Astrocyte of the spinal cord (primary cell): ENCODE measurements at places on chromosomes 5 and 9.
A peak's percentile ranks its signal among the peaks of the same experiment; 100 is the strongest.

- DNase-seq: no peak
Observed at GRCh38 chr9:18611971-18612370, 138.0 kb downstream of the ADAMTSL1 start.

- no peak for DNase-seq
Observed at GRCh38 chr5:167271511-167271910, 1019.9 kb upstream of the WWC1 start.

DNA sequence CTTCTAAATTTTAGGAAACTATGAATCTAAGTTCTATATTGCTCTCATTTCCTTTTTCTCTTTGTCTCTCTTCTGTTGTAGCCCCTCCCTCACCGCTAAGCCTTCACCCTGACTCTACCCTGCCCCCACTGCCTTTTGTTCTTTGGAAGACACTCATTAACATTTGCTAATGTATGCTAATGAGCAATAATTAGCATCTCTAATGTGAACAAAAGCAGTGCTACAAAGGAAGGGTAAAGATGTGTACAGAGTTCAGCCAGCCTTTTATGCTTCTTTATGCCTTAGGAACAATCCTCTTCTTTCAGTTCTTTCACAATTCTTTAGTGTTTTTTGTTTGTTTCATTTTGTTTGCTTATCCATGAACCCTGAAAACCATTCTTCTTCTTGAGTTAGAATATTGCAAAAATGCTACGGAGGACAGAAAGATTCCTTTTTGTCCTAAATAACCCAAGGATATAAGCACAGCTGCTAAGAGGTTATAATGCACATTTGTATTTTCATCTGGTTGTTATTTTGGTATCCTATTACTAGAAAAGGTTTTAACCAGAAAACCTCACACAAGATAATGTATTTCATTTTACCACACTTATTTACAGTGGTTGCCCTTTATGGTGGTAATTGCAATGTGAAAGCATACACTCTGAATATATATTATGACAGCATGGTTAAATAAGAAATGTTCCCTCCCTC is 159.3 kb downstream of the TMC1 start:
- no peak for DNase-seq

DNA sequence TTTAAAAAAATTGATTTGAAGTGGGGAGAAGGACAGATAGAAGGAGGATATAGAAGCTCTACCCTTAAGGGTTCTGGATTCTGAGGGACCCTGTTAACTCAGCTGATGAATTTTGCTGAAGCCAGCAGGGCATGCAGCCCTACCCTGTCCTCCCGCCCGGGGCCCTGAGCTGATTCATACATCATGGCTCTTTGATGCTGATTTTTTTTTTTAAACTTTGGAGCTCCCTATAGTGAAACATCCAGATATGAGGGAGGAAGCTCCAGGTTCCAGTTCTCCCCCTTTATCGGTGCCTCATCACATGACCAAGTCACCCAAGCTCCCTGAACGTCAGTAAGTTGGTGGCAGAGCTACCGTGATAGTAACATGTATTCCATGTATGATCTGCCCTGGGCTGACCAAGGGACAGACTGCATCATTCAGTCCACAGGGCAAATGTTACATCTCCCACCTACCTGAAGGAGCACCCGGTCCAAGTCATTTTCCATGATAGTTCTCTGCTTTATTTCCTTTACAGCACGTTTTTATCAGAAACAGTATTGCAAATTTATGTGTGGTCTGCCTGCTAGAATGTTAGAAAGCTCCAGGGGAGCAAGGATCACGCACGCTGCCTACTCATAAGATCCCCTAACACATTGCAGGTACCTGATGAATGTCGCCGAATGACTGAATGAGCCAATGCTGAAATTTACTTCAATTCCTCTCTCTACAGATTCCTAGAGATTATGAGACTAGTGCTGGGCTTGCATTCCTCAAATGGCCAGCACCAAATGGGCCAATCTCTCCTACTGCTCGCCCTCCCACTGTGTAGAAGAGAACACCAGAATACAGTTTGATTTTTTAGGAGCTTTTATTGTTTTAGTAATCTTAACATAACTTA is 25.9 kb downstream of the SPARC start:
- DNase-seq: peak; percentile 71

DNA sequence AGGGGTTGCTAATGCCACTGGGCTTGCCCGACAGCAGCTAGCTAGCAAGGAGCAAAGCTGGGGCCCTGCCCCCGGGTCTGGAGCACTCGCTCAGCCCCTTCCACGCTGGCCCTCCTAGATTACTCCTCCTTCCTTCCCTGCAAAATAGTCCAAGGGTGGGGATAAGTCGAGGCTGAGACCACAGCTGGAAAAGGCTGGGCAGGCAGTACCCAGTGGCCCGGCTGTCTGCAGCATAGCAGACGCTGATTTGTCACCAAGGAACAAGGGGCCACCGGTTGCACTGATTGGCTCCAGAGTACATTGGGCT is 73.9 kb downstream of the ADAMTS2 start:
- no peak for DNase-seq

- peak; percentile 85 for DNase-seq
Observed at GRCh38 chr9:36401164-36401740, 1.2 kb upstream of the RNF38 start.

DNA sequence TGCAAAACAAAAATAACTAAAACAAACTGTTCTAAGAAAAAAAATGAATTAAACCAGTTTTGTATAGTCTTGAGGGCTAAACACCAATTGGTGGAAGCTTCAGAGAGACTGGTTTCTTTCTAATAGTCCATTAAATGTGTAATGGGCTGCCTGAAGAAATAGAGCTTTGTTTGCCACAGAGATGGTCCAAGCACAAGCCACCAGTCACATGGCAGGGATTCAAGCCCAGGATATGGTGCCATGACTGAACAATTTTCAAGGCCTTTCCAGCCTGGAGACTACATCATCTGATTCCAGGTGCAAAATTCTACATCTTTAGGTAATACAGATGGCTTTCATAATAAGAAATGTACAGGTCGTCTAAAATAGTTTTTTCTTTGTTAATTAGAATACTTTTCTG is 355.3 kb downstream of the NR2F1-AS1 start:
- DNase-seq: no peak

- no peak for DNase-seq
Observed at GRCh38 chr5:174362514-174362913, 317.0 kb downstream of the NSG2 start.

DNA sequence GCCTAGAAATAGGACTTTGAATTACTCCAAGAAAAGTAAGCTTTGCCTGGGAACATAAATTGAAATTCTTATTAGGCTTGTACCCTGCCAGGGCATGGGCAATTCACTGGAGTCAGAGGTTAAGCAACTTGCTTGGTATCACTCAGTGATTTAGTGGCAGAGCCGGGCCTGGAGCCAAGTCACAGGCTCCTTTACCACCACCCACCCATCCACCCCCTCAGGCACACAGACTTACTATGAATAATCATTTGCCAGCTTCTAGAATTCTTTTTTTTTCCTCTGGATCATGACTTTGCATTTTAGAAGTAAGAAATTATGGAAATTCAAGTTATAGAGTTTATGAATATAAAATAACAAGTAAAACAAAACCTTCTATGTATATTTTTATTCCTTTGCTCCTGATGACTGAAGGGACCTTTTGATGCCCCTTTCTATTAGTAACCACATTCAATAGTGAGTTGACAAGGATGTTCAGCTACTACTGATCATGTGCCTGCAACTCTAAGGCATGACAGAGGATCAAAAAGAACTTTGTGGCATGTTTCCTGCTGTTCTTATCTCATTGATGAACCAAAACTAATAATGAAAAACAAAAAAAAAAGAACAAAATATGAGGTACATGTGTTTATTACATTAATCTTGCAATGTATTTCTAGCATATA is 614.7 kb downstream of the TLR4 start:
- peak; percentile 3 for DNase-seq

DNA sequence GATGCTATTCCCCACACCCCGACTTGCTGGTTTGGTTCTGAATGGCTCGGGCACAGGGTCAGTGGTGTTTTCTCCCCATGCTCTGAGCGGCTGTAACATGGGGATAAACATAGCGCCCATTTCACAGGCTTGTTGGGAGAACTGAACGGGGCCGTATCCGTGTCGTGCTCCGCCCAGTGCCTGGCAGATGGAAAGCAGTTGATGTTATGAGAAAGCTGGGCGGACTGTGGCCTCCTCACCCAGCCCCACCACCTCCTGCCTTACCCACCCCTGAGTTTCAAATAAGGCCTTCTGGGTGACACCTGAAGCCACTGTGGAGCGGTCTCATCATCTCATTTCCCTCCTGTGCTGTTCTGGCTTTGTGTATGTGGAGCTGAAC is 14.5 kb downstream of the ORM2 start:
- DNase-seq: no peak

DNA sequence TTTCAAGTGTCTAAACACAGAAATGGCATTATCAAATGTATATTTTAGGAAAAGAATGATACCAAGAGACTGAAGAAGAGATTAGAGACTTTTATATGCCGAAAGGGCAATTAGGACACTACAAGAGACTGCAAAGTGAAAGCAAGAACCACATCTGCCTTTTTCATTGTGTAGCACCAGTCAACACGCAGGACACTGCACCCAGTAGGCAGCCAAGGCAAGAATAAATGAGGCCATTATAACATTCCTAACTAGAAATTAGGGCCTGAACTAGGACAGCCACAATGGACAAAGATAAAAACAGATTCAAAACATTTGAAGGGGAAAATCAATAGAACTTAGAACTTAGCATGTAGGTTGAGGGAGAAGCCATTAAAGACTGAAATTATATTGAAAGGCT is 10.8 kb downstream of the CETN3 start:
- no peak for DNase-seq

GRCh38 chr5:108061941-108062340 is 320.0 kb downstream of the FBXL17 start:
- DNase-seq: peak; percentile 16

DNA sequence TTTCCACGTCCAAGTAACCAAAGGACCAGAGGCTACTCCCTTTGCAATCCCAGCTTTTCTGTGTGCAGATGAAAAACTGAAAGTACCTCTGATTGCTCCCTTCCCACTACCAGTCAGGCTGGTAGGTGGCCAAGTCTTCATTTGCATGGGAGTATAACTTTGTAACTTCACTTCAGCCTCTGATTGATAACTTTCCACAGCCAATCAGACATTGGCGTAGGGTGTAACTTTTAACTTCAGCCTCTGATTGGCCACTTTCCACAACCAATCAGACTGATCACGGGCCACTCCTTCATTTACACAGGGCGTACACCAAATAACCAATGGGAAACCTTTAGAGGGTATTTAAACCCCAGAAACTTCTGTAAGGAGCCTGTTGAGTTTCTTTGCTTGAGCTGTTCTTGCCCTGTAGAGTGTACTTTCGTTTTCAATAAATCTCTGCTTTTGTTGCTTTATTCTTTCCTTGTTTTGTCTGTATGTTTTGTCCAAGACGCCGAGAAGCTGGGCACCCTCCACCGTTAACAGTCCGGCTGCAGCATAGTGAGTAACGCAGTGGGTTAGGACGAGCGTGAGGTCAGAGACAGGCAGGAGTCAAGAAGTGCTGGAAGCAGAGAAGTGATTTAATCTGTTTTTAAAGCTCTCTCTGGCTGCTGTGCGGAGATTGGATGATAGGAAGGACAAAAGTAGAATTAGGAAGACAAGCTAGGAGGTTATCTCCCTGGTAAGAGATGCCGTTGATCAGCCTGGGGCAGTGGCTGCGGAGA is 3.5 kb upstream of the EXOSC2 start:
- DNase-seq: peak; percentile 96
